ENCODE measurements at places on chromosomes 13 and 19. TPM values are rescaled to one million over a fixed set of nuclear protein-coding genes. Genes with fewer than 3 reads are reported as not detected.

The IZUMO1 gene
- total RNA-seq = 0.22 TPM

The DLEU7 gene
- 0.52 TPM for total RNA-seq

The PNMA8C gene
- 0.61 TPM for total RNA-seq

The ITM2B gene
- total RNA-seq = 170 TPM

The CCL25 gene
- total RNA-seq = not detected

The NOVA2 gene
- total RNA-seq = 2.4 TPM

The SLC8A2 gene
- 2.1 TPM for total RNA-seq

Measured in endodermal cell (in vitro differentiated cells).